HS-5 (cell line): ENCODE measurements at places on chromosomes 1 and 21.

DNA sequence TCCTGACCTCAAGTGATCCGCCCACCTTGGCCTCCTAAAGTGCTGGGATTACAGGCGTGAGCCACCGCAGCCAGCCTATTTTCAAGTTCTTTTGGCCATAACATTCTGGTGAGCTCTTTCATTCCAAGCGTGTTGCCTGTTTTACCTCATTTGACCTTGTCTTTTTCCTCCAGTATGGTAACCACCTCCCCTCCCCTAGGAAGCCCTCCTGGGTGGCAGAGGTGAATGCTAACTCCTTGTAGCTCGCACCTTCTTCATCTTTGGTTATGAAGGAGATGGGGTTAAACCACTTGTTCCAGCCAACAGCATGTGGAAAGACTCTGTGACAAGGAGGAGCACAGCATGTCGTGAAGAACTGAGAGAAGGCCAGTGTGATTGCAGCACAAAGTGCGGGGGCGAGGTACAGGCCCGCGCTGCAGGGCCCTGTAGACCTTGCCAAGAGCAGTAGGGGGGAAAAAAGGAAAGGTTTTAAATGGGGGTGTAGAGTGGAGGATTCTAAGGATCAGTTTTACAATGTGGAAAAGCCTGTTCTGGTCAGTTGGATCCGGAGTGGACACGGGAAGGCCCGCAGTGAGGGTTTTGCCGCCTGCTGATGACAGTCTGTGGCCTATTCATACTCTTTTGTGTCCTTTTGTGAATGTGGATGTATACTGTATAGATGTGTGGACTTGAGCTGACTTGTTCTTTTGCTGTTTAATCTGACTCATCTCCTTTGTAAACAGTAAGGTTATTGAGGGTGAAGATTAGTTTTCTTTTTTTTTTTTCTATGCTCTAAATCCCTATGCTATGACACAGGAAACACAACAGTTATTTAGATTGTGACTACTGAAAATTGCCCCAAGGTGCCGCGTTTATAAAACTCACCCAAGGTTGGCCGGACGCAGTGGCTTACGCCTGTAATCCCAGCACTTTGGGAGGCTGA lies 7.5 kb upstream of the ZNF436 start:
- peak; percentile 46 for DNase-seq

DNA sequence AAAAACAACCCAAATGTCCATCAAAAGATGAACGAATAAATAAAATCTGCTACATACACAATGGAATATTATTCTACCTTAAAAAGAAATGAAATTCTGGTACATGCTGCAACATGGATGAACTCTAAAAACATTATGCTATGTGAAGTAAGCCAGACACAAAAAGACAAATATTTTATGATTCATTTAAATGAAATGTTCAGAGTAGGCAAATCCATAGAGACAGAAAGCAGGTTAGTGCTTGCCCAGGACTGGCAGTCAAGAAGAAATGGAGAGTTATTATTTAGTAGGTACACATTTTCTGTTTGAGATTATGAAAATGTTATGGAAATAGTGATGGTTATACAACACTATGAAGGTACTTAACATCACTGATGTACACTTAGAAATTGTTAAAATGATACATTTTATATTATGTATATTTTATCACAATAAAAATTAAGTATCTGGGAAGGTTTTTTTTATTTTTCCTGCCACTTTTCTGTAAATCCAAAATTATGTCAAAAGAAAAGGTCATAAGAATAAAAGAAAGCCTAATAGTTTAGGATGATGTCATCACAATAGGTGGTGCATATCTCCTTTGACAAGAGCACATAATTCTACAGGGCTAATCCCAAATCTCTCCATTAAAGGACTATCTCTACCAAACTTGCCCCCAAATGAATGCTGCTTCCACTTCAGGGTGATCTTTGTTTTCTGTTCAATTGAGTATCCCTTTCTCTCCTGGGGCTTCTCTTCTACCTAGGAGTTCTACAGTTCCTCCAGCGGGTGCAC lies 40.2 kb upstream of the FCER1A start:
- no peak for DNase-seq

DNA sequence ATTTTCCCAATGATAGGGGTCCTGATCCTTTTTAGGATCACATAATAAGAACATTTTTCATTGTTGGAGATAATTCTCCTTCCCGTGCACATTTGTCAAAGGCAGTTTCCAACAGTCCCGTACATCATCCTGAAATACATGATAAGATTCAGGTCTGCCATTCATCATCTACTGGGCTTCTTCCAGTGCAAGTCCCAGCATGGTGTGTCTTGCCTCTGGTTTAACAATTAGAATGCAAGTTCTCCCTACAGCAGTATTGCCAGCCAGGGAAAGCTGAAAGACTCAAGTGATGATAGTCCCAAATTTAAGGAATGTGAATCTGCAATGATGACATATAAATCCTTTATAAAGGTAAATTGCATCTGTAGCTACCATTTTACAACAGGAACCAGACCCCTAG lies 146.2 kb downstream of the DAB1 start:
- DNase-seq = no peak

DNA sequence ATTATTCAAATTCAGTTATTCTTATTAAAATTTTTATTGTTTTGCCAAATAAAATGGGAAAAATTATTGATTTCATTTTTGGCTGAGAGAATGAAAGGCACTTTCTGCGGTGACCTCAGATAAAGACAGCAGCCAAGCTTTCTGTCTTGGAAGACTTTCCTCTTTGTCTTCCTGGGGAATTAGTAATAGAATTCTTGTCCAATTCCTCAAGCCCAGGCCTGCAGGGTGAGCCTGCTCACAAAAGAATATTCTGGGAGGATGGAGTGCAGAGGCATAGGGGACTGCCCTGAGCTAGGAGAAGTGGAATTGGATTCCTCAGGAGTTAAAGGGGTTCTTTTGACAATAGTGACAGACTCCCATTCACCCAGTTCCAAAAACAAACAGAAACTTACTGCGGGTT lies 614.5 kb upstream of the ADGRL2 start:
- DNase-seq = no peak

DNA sequence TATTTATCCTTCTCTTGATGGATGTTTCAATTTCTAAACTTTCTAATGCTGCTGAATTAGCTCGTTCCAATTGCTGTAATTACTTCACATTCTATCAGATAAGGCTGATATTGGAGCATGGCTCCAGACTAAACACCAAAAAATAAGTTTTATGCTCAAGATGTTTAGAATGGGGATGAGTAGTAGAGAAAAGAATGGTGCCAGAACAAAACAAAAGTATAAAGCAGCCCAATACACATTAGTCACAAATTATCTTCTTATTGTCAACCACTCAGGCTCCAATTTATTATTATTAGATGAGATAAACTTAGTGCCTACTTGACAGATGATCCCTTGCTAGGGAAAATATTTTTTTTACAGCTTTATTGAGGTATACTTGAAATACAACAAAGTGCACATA lies 21.8 kb downstream of the ATPAF1 start:
- no peak for DNase-seq
